Liver (tissue), 10 donors: ENCODE measurements at places on chromosomes 12 and 14. TPM values are rescaled to one million over a fixed set of nuclear protein-coding genes. Genes with fewer than 3 reads are reported as not detected.

Gene MSI1
- polyA plus RNA-seq, result not detected

Gene SYT1
- 0.54 TPM for polyA plus RNA-seq

Gene HHIPL1
- polyA plus RNA-seq, result 0.99 TPM

Gene C12orf42
- 0.14 TPM for polyA plus RNA-seq

Gene RNASE7
- polyA plus RNA-seq, result 0.12 TPM

Gene KRT83
- polyA plus RNA-seq, result not detected

Gene KRT5
- 0.08 TPM for polyA plus RNA-seq

Gene DNAL1
- 1.9 TPM for polyA plus RNA-seq
